ENCODE measurements at places on chromosomes 7 and 10.

- DNase-seq, result no peak
Observed at GRCh38 chr10:114151486-114151885, 22.5 kb downstream of the CCDC186 start.

GRCh38 chr7:108385834-108386422 lies 70.3 kb downstream of the NRCAM start:
- DNase-seq, result no peak

GRCh38 chr7:110762546-110763225 lies 328.2 kb upstream of the LRRN3 start:
- no peak for DNase-seq

DNA sequence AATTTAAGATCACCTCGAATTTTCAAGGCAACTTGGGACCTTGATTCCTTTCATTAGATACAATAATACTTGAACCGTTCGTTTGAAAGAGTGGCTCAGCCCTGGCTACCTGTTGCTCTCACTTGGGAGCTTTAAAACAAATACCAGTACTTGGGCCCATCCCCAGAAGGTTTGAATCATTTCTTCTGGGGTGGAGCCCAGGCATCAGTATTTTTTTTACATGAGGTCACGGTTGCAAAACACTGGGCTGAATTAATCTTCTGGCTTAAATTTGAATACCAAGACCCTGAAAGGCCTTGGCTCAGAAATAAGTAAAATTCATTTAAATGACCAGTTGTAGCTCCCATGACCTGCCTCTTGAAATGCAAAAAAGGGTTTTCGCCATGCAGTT lies 214.9 kb downstream of the CREB5 start:
- no peak for DNase-seq

- DNase-seq, result no peak
Observed at GRCh38 chr10:2232479-2232878, 495.2 kb upstream of the ADARB2 start.

DNA sequence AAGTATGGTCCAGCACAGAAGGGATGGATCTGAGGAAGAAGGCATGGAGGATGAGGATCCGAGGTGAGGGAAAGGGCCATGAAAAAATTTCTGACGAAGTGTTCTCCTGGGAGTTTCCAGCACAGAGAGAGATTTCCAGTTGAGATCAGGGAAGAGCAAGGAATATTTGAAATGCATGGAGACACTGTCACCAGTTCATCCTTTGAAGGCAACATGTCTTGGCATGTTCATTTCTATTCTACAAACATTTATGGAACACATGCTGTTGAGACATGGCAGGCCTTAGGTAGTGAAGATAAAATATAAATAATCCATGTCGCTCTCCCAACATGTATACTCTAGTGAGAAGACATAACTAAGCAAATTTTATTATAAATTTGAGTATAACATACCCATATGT lies 234.0 kb upstream of the TCF7L2 start:
- no peak for DNase-seq
